ENCODE measurements at places on chromosomes 5 and 9.

DNA sequence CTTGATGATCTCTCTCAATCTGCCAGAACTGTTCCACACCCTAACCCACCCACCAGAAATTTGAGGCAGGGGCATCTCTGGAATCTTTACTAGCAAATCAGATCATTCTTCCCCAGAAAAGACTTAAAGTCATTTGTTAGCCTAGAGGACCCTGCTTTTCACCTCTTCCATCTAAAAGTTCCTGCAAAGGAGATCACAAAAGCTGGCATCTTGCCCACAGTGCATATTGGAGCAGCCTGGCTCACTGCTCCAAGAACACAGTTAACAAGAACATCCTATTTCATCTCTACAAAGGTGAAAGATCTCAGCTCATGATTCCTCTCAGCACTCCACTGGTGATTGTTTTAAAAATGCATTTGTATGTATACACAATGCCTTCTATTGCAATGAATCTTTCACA is 36.3 kb downstream of the GABRP start:
- DNase-seq, result no peak

DNA sequence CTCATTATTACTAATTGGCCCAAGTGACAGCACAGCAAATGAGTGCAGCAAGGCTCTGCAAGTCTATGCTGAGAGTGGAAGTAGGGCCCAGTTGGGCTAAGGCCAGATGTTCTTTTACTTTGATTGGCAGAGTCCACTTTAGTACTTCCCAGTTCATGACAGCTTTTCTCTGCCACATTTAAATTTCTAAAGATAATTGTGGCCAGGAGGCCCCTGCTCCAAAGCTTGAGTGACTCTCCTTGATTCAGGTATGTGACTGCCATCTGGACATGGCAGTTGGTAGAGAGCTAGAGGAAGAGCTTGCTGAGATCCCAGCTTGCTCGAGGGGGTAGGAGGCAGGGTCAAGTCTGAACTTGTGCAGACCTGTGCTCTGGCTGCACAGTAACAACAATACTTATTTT is 154.1 kb downstream of the CARTPT start:
- peak; percentile 42 for DNase-seq

DNA sequence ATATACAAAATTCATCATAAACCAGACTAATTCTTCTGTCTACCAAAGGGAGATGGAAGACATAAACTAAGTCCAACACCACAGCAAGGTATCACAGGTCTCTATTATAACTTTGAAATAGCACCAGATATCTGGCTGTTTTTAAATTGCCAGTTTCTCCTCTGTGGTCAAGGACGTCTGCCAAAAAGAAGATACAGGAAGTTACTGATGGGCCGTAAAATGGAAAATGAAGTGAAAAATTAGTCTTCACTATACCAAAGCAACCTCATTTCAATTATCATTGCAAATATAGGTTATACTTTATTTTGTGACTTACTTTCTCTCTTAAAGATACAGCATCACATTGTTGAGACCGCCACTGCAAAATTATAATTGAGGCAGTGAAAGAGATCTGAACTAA is 225.5 kb downstream of the NDUFS4 start:
- no peak for DNase-seq

- DNase-seq, result no peak
Measured at GRCh38 chr5:141313711-141314110, 6.9 kb downstream of the TAF7 start.

- DNase-seq, result no peak
Measured at GRCh38 chr9:87613265-87614111, 112.4 kb upstream of the CTSL start.

- no peak for DNase-seq
Measured at GRCh38 chr9:134554373-134555093, 87.1 kb upstream of the COL5A1 start.

DNA sequence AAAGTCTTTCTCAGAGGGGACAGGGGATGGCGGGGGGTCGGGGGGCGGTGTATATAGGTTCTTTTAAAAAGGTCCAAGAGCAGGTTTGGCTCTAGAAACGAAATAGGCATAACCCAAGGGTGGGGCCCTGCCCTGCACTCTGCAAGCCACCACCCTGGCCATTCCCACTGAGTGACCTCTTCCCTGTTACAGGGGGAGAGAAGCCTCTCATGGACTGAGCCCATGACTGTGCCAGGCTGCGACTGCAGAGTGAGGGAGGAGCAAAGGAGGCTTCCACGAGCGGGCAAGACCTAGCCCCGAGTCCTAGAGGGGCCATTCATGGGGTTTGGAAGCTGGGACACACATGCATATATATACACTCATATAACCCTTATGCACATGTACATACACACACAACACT is 10.1 kb upstream of the NXNL2 start:
- DNase-seq, result no peak

DNA sequence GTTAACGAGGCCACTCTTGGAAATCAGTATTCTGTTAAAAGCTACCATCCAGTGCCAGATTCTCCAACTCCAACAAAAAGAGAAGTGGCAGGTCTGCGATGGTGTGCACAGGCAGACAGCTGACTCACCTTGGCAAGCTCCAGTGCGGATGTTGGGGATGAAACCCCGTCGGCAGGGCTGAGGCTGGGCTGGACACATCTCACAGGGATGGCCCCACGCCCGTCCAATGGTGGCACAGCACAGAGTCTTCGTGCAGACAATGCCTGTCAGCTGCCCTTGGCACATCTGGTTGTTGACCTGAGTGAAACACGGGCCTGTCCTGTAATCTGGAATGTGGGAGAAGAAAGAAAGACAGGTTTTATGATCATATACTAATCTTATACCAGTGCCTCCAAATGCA is 73.4 kb downstream of the FBN2 start:
- DNase-seq, result no peak

- no peak for DNase-seq
Measured at GRCh38 chr9:98867429-98868168, 60.1 kb downstream of the GALNT12 start.

GRCh38 chr9:97365634-97366033 is 46.3 kb upstream of the TDRD7 start:
- DNase-seq, result no peak

- no peak for DNase-seq
Measured at GRCh38 chr9:93815135-93815534, 140.0 kb downstream of the BARX1 start.

DNA sequence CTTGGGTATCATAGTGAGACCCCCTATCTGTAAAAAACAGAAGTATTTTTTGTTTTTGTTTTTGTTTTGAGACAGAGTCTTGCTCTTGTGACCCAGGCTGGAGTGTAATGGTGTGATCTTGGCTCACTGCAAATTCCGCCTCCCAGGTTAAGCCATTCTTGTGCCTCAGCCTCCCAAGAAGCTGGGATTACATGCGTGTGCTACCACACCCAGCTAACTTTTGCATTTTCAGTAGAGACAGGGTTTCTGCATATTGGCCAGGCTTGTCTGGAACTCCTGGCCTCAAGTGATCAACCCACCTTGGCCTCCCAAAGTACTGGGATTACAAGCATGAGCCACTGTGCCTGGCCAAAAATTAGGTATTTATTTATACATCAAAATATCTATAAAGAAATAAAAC is 10.2 kb upstream of the CCDC171 start:
- DNase-seq, result no peak

DNA sequence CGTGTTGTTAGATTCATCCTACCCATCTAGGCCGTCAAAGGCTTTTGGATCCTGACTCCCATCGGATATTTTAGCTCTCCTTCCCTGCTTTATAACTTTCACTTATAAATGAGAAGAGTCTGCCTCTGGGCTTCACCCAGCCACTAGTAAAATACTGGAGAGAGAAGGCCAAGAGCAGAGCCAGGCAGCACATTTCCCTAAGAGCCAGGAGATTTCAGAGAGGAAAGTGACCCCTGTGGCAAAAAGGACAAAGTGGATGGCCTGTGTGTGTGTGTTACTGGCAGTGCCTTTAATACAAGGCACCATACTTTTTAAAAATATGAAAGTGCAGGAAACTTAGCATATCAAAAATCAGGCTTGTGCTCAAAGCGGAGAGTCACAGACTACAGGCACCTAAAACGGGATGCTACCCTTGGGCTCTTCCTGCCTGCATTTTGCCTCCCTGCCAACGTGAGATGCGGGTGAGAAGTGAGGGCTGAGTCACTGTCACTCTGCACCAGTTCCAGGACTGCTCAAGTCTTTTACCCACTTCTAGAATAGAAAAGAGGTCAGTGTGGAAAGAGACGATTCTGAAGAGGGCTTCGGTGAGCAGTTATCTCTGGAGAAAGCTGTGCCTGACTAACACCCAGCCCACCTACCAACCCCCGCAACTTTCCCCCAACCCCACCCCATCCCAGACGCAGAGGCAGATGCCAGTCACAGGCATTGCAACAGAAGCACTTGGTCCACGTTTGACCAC is 15.9 kb downstream of the NFIL3 start:
- DNase-seq, result no peak

DNA sequence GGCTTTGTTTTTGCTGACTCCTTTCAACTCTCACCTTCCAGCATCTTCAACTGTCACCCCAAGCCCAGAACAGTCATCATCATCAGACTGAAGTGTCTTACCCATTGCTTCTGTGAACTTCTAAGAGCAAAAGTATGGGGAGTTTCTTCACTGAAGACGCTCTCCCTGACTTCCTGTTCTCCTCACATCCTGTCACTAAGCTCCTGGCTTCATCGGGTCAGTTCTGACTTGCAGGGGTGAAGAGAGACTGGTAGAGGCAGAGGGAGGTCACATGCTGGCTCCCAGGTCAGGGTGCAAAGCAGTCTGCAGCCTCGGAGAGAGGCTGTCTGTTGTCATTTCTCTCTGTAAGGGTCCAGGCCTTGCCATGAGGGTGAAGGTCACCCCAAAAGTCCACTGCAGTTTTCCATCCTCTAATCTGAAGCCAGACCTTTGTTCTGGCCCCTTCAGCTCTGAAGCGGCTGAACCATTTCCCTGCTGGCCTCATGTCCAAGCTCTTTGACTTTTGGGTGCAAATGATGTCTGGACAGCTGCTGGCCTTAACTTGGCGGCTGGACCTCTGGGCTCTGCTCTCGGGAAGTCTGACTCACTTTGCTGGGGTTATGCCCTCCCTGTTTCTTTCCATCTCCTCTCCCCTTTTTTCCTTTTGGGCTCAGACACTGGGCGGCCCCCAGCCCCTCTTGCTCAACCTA is 305.0 kb downstream of the RAB3C start:
- no peak for DNase-seq

DNA sequence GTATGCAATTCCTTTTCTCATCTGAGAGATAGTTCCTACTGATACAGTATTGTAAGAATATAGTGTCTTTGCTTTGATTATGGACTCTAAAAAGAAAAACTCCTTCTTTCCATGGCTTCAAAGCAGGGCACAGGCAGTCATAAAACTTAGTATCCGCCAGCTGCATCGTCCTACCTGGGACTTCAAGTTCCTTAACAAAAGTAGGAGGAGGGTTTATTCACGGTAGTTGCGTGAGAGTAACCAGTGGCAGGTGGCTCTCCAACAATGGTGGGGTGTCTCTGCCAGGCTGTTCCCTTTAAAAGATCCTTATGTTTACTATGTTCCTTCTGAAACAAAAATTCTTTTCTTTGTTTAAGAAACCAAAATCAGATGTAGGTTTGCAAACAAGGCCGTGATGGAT is 173.5 kb upstream of the DMAC1 start:
- no peak for DNase-seq

DNA sequence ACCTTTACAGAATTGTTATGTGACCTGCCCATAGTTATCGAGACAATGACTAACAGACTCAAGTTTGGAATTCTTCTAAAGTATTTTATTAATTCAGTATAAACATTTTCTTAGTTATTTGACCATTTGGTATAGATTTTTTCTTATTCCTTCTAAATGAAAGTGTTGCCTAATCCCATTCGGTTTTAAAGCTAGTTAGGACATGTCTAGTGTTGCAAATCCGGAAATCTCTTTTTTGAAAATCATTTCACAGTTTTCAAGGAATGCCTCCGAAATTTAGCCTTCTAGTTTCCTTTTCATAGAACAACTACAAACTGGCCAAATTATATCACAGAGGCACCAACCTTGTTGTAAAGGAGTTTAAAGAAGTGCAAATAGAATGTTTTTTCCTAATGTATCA is 171.8 kb downstream of the XRCC4 start:
- no peak for DNase-seq

DNA sequence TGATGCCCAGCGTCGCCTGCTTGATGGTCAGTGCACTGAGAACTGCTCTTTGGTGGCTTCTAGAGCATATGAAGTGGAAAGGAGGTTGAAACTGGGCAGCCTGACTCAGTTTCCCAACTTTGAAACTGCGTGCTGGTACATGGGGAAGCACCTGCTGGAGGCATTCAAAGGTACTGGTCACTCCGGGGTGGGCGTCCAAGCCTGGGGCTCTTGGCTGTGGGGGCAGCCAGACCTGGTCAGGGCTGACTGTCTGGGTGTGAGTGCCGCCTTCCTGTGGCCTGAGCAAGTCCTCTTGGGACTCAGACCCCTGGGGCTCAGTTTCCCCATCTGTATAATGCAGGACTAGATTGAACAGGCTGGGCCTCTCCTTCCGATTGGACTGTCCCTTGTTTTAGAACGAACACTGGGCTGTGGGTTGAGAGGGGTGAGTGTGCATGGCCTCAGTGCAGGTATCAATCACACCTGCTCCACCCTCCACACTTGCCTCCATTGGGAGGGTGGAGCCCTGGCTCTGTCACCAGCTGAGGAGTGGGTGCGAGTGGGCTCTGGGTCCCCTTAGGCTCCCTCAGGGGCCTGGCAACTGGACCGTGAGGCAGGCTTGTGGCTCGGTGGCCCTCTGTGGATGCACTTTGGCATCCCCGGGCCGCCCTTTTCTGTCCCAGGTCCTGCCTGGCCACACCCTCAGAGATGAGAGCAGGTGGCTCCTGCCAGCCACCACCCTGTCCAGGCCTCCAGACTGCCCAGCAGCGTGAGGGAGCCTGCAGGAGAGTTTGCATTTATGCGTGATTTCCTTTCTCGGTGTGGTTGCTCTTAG is 80.2 kb downstream of the PHF2 start:
- DNase-seq, result no peak

- no peak for DNase-seq
Measured at GRCh38 chr9:115395511-115396021, 277.6 kb upstream of the TNC start.

DNA sequence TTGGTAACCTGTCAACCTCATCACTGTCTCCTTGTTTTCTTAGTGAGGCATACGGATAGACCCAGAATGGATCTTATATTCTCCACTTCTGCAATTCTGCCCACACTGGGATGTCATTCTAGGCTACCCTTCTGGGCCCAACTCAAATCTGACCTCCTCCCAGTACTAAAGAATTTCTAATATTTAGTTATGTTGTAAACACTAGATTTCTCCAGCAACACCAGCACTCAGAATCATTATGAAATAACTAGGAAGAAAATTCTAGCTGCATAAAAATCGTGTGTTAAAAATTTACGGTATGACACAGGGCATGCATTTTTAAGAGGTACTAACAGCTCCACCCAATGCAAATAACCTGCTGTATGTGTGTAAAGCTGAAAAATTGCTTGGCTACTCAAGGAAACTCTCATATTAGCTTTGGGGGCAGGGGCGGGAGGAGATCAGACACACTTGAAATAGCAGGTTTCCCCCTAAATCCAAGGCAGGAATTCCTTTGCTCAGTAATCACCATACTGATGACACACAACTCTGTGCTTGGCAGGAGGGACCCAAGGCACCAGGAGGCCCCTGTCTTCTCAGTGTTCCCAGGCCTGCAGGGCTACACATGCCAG is 27.3 kb downstream of the MACROH2A1 start:
- no peak for DNase-seq
